ENCODE measurements at places on chromosomes 3 and 15.

- DNase-seq: no peak
These were observed 86.2 kb downstream of the IQSEC1 start for GRCh38 chr3:12986986-12987385.

- DNase-seq: no peak
These were observed 377.8 kb downstream of the GRM7 start for GRCh38 chr3:7238565-7239295.

GRCh38 chr3:197353867-197354567 lies 55.6 kb upstream of the DLG1 start:
- DNase-seq: peak; percentile 54

GRCh38 chr3:160987982-160988964 lies 116.9 kb downstream of the B3GALNT1 start:
- DNase-seq: no peak

GRCh38 chr3:151787626-151788025 lies 26.3 kb upstream of the AADAC start:
- no peak for DNase-seq
